ENCODE measurements at places on chromosomes 12 and 14.

DNA sequence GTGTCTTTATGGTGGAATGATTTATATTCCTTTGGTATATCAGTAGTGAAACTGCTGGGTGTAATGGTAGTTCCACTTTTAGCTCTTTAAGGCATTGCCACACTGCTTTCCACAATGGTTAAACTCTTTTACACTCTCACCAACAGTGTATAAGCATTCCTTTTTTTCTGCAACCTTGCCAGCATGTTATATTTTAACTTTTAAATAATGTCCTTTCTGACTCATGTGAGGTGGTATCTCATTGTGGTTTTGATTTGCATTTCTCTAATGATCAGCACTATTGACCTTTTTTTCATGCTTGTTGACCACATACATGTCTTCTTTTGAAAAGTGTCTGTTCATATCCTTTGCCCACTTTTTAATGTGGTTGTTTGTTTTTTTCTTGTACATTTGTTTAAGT is 142.5 kb downstream of the MSRB3 start:
- no peak for DNase-seq

- DNase-seq, result no peak
These were observed 37.5 kb upstream of the FBLN5 start for GRCh38 chr14:91985008-91985407.

DNA sequence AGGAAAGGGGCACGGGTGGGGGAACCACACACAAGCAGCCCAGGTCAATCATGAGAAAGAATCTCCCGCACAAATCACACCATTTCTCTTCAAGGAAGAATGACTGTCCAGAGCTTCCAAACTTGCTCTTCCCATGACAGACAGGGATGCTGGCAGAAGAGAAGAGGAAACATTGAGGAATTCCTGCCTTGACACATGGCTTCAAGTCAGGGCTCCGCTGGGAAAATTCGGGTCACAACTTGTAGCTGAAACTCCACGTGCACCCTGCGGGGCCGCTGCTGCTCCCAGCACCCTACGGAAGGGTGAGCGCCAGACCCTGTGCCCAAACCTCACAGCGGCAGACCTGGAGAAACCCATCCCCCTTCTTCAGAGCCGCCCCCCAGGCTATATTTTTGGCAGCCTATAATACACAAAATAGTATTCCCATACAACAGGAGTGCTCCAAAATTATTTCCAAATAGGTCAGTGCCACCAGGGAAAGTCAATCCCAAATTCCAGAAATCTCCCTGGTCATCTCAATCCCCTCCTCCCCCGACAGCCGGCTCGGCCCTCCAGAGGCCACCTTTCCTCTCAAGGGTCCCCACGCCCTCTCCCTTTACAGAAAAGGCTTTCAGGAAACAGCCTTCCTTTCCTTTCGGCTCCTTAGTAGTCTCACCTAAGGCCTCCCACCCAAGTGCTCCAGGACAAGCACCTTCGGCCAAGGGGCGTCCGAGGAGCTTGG is 1.3 kb downstream of the TMEM132D start:
- no peak for DNase-seq

DNA sequence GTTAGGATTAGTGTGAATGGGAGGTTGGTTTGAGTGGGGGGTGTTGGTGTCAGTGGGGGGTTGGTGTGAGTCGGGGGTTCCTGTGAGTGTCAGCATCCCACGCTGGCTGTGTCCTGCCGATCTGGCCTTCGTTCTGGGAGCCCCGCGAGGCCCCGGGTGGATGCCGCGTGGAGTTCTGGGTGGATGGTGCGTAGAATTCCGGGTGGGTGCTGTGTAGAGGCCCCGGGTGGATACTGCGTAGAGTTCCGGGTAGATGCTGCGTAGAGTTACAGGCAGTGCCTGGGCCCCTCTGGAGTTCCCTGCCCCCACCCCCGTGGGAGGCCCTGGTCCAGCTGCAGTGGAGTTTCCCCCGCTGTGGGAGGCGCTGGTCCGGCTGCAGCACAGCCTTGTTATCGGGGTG is 8.7 kb downstream of the NOC4L start:
- no peak for DNase-seq

DNA sequence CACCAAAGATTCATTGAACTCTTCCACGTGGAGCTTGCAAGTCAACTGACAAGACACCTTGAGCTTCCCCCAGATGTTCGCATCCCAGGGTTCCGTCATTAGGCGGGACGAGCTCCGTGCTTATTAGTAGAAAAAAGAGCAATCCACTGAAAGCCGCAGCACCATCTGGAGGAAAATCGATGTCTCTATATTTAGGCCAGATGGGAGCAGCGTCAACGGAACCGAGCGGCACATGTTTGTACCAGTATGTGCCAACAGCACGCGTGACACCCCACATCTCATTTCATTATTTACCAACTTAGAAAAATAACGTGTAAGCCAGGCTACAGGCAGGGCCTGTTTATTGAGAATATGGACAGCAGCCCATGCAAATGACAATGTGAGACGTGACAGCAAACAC is 45.8 kb upstream of the TMEM132D start:
- DNase-seq, result no peak

GRCh38 chr14:62734831-62735230 is 310.4 kb downstream of the KCNH5 start:
- no peak for DNase-seq

DNA sequence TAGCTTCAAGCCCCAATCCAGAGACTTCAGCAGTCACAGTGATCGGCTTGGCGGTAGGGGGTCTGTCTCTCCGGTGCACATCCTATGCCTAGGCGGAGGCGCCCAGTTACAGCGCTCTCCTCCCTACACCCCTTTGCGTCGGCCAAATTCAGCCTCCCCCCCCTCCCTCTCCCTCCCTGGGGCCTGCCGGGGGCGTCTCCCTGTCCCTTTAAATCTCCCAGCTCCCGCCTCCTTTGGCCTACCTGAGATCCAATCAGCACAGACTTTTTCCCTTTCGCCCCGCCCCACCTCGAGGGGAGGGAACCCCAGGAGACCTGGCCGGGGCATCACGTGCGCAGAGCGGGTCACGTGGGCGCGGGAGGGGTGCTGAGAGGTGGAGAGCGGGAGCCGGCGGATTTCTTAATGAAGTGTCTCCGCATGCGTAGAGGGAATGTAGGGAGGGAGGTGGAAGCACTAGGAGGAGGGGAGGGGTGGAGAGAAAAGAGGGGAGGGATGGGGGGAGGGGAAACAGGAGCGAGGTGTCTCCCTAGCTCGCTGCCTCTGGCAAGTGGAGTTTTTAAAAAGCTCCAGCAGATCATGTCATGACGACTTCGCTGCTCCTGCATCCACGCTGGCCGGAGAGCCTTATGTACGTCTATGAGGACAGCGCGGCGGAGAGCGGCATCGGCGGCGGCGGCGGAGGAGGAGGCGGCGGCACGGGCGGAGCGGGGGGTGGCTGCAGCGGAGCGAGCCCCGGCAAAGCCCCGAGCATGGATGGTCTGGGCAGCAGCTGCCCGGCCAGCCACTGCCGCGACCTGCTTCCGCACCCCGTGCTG is at the start of gene HOXC13:
Gene HOXC13 (plus strand): TSS at position 506 of the 815 bp plus-strand sequence. CDS start 76 bp downstream, at position 582.
- DNase-seq, result peak; percentile 18

- no peak for DNase-seq
These were observed 73.4 kb downstream of the SPTB start for GRCh38 chr14:64806202-64806861.

GRCh38 chr12:116196752-116197718 is 80.5 kb downstream of the MED13L start:
- no peak for DNase-seq

DNA sequence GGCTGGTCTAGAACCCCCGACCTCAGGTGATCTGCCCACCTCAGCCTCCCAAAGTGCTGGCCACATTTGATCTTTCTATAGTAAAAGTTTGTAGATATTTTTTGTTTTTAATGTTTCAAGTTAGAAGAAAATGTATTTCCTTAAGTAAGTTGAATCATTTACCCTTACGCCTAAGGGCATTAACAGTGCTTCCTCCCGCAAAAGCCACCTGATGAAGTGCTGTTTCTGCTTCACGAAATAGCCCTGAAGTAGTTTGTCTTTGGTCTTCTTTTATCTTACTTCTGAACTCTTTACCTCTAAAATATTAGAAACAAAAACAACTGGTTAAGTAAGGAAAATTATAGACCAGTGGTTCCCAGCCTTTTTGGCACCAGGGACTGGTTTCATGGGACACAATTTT is 22.7 kb downstream of the PAWR start:
- DNase-seq, result no peak

DNA sequence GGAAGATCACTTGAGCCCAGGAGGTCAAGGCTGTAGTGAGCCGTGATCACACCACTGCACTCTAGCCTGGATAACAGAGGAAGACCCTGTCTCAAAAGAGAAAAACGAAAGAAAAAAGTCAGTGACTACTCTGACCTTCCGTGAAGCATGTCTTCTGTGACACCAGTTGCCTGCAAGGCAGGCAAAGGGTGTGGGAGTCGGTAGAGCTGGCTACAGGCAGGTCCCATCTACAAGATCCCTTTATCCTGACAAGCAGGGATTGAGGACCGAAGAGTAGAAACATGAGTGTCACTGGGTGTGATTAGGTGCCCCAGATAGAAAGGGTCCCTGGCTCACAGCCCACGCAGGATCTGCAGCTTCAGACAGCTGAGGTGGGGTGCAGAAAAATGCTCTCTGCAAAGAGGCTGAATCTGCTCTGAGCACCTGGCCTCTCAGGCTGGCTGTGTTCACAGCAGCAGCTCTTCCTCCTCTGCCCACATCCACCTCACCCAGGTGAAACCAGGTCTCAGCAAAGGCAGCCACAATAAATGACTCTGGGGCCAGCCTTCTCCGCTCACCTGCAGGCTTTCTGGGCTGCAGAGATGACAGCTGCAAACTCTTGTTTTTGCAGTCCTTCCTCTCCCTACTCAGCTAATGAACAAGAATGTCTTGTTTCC is 28.6 kb upstream of the HSP90B1 start:
- no peak for DNase-seq

DNA sequence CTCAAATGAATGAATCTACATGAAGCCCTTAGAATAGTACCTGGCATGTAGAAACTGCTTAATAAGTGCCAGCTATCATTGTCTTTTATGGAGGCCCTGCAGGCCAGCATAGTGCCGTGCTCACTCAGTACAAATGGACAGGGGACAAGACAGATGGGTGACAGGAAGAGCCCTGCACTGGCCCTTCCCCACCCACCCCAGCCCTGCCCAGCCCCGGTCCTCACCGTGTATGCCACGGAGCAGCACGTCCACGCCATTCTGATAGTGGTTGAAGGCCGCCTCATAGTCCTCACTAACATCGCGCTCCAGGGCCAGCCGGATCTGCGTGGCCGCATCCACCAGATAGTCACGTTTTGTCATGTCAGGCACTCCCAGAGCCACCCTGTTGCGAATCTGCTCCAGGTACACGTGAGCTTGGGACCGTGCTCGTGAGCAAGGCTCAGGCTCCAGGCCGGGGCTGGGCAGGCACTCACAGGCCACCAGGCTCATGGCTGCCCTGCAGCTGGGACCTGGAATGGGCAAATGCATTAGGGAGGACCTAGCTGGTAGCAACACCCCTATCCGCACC is 1.9 kb downstream of the RPS6KL1 start:
- no peak for DNase-seq

DNA sequence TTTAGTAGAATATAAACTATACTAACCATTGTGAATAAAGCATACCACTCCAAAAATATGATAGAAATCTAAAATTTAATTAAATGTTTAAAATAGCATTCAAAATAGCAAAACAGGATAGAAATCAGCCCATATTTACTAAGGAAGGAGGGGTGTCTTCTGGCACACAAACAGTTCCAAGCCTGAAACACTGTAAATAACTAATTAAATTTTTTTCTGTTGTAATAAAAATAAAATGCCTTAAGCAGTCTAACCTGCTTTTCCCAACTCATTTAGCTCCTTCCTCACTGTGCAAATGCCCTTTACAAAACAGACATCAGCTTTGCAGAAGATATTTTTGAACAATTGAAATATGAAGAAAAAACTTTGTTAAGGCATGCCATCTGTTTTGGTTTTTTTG is 707.1 kb upstream of the USP15 start:
- DNase-seq, result no peak

- DNase-seq, result no peak
These were observed 280.5 kb downstream of the FBXL14 start for GRCh38 chr12:1313906-1314305.

DNA sequence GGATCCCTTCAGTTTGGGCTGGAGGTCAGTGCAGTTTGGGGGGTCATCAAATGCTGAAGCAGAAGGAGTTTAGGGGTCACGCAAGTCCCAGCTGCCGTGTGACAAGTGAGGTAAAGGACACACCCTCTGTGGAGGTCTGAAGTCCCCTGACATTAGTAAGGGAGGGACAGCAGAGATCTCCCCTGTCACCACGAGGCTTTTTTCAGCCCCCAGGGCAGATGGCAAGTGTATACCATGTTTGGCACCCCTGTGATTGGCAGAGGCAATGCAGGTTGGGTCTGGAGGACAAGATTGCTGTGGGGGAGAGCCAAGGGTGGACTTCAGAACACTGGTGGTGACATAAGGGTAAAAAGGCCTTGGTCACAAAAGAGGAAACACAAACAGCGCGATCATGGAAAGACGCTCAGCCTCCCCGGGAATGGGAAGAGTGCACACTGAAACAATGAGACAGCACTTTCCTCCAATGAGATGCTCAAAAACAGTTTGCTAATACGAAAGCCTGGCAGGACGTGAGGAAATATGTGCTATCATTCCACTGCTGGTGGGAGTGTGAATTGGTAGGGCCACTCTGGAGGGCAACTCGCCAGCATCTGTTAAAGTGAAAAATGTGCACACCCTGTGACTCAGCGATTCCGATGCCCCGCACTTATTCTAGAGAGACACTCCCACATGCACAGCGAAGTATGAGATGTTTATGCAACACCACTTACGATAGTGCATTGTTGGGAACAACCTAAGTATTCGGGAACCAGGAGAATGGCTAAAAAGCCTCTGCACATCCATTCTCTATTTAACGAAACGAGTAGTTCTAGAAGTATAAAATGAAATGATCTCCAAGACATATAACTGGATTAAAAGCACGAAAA is 14.4 kb upstream of the CD27 start:
- no peak for DNase-seq

GRCh38 chr12:12720672-12721161 is 3.5 kb downstream of the CDKN1B start:
- DNase-seq, result no peak

DNA sequence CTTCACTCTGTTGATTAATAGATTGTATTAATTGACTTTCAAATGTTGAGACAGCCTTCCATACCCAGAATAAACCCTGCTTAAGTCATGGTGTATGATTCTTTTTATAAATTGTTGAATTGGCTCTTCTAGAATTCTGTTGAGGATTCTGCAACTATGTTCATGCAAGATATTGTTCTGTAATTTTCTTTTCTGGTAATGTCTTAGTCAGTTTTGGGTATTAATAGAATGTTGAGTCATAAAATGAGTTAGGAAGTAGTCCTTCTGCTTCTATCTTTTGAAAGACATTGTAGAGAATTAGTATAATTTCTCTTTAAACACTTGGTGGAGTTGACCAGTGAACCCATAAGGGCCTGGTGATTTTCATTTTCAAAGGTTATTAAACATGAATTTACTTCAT is 958.9 kb downstream of the LRFN5 start:
- no peak for DNase-seq

DNA sequence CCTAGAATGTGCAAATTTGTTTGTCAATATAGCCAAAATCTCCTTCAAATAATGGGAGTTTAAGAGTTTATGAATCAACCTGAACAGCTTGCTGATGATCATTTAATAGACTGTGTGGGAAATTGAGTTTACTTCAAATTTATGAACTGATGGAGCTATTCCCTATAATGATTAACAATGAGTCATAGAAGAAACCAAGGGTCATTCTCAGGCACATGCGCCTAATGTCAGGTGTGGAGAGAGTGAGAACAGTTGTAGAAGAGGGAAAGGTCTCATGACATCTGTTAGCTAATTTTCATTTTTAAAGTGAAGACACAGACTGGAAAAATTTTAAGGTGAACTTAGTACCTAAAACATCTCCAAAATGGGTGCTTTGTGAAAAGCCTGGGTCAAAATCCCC is 191.8 kb downstream of the BMP4 start:
- no peak for DNase-seq

Measured in stimulated activated CD4-positive, alpha-beta T cell treated with anti-CD3 and anti-CD28 coated beads, TNF-alpha, amount 100 ng/mL, for 24 hours (primary cell).